ENCODE measurements at places on chromosomes 3 and 15.

DNA sequence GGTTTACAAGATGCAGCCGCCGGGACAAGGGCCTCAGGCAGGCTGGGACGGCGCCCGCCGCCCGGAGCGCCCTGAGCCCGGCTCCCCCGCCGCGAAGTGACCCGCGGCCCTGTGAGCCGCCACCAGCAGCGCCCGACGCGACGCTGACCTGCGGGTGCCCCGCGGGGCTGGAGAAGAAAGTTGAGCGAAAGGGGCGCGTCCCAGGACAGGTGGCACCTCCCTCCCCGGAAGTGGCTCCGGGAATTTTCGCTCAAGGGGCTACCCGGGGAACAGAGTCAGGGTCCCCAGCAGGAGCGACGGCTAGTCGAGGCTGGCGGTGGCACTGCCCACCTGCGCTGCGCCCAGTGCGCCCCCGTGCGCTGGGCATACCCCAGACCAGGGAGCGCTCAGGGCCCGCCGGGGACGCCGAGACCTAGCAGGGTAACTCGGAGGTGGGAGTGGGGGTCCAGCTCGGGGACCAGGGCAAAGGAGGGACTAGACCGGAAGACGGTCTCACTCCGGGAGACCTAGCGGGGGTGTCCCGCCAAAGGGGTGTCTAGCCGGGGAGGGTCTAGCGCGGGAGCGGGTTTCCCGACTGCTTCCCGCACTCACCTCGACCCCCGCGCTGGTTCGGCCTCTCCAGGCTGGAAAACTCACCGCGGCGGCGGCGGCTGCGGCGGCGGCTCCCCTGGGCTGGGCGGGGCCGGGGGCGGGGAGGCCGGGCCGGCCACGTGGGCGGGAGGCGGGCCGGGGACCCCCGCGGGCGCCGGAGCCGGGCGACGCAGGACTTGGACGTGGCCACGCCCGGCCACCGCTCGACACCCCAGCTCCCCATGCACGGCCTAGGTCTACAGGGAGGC is 18.4 kb downstream of the SPATA12 start:
- DNase-seq, result no peak

DNA sequence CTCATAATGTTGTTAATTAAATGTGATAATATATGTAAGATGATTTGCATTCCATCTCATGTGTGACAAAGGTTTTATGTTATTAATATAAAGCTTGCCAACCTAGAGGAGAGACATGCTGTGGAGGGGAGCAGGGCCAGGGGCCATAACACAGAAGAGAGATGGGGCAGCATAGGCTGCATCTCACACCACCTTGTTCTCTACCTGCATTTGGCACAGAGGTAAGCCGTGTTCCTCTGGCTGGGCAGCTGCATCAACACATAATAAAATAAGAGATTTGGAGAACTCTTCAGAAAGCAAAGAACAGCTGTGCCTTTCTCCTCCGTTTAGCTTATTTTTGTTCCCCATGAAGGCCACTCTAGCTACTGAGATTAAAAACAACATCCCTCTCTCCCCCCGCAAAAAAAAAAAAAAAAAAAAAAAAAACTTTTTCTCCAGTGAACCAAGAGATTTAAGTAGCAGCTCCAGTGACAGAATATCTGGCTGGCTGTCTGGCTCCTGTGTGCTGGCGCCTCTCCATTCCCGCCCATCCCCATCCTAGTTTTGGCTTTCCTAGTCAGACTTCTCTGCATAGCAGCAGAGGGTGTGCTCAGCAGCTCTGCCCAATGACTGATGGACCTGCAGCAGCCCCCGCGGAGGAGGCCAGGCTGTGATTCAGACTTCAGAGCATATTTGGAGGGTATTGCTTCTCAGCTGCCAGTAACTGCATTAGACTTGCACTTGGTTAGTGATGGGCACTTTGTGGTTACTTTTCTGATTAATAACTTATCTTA is 52.2 kb upstream of the STXBP5L start:
- no peak for DNase-seq

GRCh38 chr3:157074490-157074889 is 85.5 kb downstream of the CCNL1 start:
- no peak for DNase-seq

GRCh38 chr3:56557831-56558170 is 826 bp downstream of the CCDC66 start:
- no peak for DNase-seq

DNA sequence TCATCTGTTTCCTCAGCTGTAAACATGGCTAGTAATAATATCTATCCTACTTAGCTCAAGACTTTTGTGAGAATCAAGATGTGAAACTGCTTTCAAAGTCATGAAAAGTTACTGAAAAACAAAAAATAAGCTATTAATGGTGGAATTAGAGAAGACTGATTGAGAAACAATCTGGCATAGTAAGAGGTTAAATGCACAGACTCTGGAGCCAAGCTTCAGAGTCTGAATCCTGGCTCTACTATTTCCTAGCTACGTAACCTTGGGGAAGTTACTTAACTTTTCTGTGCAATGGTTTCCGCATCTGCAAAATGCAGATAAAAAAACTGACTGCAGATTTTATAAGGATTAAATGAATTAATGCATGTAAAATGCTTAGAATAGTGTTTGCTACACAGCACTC is 28.8 kb downstream of the LRRFIP2 start:
- DNase-seq, result no peak

DNA sequence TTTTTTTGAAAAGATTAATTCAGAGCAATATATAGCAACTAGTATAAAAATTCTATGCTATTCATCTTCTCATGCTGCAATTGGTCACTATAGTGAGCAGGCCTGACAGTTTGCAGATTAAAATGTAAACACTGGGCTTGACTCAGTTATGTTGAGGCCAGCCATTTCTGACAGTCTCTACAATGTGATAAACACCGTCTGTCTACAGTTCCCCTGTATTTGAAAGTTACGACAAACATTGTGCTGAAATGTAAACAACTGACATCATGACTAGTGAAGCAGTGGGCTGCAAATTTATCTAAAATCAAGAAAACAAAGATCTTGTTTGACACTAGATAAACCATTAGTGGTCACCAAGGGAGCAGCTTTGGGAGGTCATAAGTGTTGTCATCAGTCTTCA is 197.4 kb downstream of the ISL2 start:
- no peak for DNase-seq

DNA sequence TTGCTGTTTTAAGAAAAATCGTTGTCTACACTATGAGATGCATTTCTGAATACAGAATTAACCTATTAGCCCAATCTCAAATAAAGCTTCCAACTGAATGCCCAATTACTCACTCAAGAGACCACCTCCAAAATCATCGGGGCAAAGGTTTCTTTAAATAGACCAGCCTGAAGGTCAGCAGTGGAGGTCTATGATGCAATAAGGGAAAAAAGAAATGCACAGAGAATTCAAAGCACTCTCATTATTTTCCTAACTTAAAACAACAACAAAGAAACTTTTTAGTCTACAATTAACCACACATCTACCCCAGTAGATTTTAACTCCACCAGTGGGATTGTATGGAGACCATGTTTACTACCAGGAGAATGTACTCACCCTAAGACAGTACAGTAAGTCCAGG is 657.7 kb upstream of the CCDC54 start:
- no peak for DNase-seq

DNA sequence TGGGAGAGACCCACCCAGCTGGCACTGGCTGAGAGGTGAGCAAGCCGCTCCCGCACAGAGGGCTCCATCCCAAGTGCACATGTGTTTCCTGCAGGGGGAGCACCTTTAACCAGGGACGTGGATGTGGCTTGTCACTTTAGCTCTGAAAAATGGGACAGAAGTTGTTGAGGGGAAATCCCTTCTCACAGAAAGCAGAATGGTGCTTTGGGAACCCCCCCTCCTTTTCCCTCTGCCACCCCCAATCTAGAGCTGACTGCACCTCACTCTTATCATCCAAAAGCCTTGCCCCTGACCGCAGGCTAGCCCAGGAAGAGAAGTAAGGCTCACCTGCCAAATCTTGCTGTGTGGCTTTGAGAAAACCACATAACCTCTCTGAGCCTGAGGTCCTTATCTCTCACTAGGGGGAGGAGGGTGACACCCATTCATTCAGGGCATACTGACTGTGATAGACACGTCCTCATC is 77.9 kb downstream of the RPN1 start:
- peak; percentile 64 for DNase-seq

- DNase-seq, result no peak
These were observed 65.9 kb downstream of the TFG start for GRCh38 chr3:100775226-100775625.

DNA sequence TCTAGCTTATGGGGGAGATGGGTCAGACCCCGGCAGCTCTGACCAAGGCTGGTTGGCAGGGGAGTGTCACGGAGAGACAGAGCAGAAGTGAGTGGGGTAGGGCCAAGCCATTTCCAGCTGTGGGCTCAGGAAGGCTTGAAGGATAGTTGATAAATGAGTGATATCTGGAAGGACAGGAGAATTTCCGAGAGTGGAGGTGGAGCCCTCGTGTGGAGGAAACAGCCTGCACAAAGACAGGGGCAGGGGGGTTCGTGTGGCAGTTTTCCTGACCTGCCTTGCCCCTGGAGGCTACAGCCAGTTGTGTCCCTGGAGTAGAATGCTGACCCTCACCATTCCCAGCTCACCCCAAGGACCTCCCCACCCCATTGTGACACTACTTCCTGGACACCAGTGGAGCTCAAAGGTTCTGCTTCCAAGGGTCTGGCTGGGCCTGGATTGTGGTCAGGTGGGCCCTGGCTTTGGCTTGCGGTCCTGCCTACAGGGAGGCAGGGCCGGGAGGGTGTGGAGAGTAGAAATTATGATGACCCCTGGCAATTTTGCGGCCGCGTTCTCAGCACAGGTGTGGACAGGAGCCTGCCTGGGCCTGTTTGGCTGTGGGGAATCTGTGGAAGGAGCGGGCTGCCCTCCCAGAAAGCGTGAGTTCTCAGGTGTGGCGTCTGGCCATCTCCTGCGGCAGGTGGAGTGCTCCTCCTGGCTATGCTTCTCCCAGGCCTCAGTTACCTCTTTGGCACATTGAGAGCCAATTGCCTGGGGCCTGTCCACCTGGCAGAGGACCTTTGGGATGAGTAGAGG is at the start of gene SLC22A14:
Gene SLC22A14, plus strand, starts transcription at position 400 of the 792 bp plus-strand sequence. CDS start 23,733 bp downstream, outside the sequence.
- no peak for DNase-seq

- DNase-seq, result no peak
These were observed 32.2 kb downstream of the CRTAP start for GRCh38 chr3:33145901-33146580.

- DNase-seq, result no peak
These were observed 126.5 kb upstream of the BFSP2 start for GRCh38 chr3:133273346-133273745.

DNA sequence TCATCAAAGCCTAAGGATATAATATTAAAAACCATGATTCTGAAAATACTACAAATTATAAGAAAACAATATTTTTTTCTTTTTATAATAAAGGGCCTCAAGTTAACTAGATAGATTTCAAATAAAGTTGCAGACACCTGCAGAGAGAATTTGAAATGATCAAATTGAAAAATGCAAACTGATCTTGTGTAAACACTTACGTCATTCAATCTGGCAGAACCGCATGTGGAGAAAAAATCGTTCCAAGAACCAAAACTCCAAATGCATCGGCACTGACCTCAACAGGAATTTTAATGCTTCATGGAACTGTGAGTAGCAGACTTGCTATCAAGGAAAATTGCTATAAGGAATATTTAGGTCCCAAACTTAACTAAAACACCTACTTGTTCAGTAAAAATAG is 17.2 kb downstream of the CPA3 start:
- DNase-seq, result no peak

GRCh38 chr3:196073255-196073753 is 8.6 kb downstream of the TFRC start:
- DNase-seq, result peak; percentile 78

GRCh38 chr15:47439146-47440111 is 277.9 kb upstream of the SEMA6D start:
- no peak for DNase-seq

DNA sequence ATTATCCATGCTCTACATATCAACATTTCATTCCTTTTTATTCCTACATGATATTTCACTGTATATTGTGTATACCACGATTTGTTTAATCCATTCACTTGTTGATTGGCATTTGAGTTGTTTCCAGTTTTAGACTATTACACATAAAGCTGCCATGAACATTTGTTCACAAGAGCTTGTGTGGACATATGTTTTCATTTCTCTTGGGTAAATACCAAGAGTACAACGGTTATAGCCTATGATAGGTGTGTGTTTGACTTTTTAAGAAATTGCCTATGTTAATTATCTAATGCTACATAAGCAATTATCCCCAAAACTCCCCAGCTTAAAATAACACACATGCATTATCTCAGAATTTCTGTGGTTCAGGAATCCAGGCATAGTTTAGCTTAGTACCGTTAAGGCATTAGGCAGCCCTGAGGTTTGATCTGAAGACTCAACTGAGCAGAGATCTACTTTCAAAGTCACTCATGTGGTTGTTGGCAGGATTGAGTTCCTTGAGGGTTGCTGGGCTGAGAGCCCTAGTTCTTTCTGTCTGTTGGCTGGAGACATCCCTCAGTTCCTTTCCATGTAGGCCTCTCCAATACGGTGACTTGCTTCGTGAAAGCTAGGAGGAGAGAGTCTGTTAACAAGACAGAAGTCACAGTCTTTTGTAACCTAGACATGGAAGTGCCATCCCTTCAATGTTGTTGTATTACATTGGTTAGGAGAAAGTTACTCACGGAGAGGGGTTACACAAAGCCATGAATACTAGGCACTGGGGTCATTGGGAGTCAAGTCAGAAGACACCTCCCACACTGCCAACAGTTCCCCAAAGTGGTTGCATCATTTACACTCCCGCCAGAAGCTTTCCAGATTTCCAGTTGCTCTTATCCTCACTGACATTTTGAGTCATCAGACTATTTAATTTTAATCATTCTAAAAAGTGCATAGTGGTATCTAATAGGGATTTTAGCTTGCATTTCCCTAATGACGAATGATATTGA is 21.0 kb upstream of the PCSK6 start:
- no peak for DNase-seq

GRCh38 chr15:50059203-50059772 is 59.7 kb downstream of the ATP8B4 start:
- no peak for DNase-seq

GRCh38 chr3:153008226-153008625 is 153.8 kb upstream of the RAP2B start:
- DNase-seq, result no peak

GRCh38 chr3:24725514-24726255 is 231.0 kb upstream of the THRB start:
- no peak for DNase-seq

DNA sequence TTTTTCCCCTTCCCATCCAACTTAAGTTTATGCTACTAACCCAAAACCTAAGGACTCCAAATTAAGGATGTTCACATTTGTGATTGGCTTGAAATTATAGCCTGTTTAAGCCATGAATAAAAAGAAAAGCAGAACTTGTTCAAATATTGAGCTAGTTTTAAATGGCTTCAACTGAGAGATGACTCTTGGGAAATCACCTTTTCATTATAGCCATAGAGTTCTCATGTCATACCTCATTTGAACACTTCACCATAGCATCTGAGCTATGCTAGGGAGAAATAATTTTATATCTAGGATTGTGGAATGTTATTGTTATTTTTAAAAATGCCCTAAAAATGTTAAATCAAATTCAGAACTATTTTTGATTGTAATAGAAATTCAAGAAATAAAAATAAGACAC is 409.2 kb upstream of the RARB start:
- no peak for DNase-seq

DNA sequence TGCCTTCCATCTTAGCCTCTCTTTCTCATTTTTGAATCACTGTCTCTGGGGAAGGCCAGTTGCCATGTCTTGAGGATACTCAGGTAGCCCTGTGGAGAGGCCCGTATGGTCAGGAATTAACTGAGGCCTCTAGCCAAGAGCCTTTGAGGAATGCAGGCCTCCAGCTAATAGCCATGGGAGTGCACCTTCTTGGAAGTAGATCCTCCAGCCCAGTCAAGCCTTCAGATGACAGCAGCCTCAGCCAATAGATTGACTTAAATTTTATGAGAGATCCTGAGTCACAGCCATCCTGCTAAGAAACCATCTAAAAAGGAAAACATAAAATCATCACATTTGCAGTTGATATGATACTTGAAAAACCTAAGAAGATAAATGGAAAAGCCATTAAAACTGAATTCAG is 112.5 kb upstream of the BNIP2 start:
- DNase-seq, result no peak
